A673 (cell line): ENCODE measurements at places on chromosomes 13 and 19. TPM values are rescaled to one million over a fixed set of nuclear protein-coding genes. Genes with fewer than 3 reads are reported as not detected.

The DPF1 gene
- 6.3 and 8.1 TPM in 2 replicates for total RNA-seq

The LGALS14 gene
- total RNA-seq = not detected in 2 replicates

The CBY2 gene
- total RNA-seq = not detected in 2 replicates

The ASF1B gene
- total RNA-seq = 50.0 and 54.6 TPM in 2 replicates

The PODNL1 gene
- total RNA-seq = not detected in 2 replicates

The ZNF730 gene
- total RNA-seq = 7.6 and 8.7 TPM in 2 replicates

The ATF5 gene
- total RNA-seq = 302 and 322 TPM in 2 replicates

The ONECUT3 gene
- not detected in 2 replicates for total RNA-seq

The MYADM gene
- 51.3 and 53.2 TPM in 2 replicates for total RNA-seq

The GET3 gene
- 91.7 and 92.6 TPM in 2 replicates for total RNA-seq

The SEMA6B gene
- 9.2 and 12.2 TPM in 2 replicates for total RNA-seq

GRCh38 chr19:3193256-3194105 lies 7.8 kb downstream of the NCLN start:
- no peak for DNase-seq

DNA sequence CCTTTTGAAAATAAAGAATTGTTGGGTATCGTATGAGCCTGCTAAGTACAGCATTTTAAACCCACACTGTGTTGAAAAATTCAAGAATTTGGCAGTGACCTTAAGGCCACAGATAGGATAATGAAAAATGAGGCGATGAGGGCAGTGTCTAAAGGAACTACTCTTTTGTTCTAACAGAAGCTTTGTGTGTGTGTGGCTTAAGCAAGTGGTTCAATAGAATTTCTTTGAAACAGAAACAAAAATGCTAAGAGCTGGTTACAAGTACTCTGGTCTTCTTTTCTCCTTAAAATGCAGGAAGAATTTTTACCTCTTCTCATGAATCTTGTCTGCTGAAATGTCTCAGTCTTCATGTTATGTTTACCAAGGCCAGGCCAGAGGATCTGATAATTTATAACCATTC lies 279.5 kb downstream of the ZNF536 start:
- no peak for DNase-seq

GRCh38 chr19:4567584-4568071 lies 8.1 kb upstream of the SEMA6B start:
- peak; percentile 61 for DNase-seq

DNA sequence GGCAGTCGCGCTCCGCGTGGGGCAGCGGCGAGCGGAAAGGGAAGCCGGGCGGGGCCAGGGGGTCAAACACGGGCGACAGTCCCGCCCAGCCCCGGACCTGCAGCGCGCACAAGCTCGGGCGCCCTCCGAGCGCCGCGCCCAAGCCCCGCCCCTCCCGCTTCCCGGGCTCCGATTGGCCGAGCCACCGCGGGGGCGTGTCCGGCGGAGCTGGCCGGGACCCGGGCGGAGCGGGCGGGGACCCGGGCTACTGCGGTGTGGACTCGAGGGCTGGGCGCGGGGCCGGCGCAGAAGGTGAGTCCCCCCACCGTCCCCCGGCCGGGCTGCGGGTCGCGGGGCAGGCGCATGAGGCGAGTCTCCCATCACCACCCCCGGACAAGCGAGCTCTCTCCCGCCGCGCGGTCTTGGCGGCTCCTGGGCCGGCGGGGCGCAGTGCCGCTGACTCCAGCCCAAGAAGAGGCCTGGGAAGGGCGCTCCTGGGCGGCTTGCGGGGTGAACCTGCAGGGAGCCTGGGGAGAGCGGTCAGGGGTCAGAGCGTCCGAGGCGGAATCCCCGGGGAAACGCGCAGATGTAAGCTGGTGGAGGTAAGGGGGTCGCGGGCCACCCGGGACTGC lies at the start of gene PLEKHF1:
Gene PLEKHF1, plus strand, starts transcription at position 247 of the 611 bp plus-strand sequence. CDS start 8,379 bp downstream, outside the sequence.
- peak; percentile 71 for DNase-seq

GRCh38 chr13:27918041-27918917 lies 1.5 kb upstream of the PDX1 start:
- DNase-seq = no peak

DNA sequence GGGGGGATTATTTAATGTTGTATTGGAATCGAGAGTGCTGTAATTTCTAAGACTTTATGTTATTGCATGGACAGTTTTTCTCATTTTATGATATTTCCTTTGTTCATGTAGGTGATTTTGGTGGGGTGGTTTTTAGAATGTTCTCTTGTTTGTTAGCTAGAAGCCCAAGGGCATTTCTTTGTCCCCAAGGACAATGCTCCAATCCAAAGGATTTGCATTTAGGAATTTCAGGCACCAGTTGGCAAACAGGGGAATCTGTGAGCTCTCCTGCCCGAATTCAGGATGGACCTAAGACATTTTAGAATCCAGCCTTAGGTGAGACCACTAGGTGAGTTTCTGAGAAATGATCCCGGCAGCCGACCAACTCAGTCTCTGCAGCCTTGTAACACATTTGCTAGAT lies 324.9 kb downstream of the KCNRG start:
- DNase-seq = no peak

- no peak for DNase-seq
These were observed 56.4 kb downstream of the CYSLTR2 start for GRCh38 chr13:48710160-48710559.

- DNase-seq = no peak
These were observed 249.2 kb downstream of the SHISA2 start for GRCh38 chr13:25802579-25802978.

DNA sequence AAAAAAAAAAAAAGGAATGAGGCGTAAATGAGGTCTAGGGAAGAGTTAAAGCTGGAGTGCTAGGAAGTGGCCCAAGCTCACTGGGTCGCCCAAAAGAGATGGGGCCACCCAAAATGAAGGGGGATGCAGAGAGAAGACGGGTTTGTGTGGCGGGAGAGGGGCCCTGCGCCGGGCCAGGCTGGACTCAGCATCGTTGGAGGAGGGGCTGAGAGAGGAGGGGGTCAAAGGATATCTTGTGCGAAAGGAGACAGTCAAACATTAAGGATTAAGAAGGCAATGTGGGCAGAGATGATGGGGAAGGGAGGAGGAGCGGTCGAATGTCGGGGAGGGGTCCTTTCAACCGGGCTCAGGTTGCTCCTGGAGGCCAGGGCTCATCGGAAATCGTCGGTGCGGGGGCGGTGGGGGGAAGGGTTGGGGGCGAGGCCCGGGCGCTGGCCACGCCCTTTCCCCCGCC lies 825 bp upstream of the CARM1 start:
- no peak for DNase-seq

GRCh38 chr19:2494084-2494446 lies 18.1 kb downstream of the GADD45B start:
- DNase-seq = peak; percentile 33

DNA sequence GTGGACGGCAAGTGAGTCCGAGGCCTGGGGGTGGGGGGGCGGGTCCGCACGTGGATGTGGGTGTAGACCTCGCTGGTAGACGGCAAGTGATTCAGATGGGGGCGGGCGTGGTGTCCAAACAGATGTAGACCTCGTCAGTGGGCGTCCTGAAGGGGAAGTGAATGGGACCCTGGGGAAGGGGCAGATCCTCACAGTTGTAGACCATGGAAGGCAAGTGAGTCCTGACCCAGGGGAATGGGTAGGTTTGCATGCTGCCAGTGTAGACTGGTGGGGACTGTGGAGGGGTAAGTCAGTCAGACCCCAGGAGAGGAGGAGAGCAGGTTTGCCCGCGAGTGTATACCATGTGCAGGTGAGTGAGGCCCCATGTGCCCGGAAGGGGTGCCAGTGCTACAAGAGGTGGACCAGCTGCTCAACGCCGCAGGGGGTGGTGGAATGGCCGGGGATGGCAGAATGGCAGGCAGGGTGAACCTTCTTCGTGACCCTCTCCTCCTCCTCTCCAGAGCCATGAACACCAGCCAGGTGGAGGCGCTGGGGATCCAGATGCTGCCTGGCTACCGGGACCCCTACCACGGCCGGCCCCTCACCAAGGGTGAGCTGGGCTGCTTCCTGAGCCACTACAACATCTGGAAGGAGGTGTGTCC lies 22.1 kb downstream of the COLGALT1 start:
- no peak for DNase-seq

DNA sequence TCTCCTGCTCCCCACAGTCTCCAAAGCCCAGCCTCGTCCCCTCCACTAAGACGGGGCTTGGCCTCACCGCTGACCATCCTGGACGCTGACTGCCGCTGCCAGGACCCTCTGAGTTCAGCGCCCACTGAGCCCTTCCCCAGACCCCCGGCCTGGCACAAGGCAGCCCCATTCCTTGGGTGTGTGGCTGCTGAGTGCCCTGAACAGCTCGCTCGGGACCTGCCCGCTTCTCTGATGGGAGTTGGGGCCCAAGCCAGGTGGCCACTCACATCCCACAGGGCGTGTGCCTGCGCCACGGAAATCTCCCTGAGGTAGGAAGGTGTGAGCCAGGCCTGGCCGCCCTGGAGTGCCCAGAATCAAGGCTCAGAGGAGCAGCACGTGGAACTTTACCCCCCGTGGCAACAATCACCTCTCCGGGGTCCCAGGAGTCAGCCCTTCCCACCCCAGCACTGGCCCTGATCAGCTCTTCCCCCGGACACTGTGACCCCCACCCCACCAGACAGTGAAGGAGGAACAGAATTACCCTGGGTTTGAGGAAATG lies 20.8 kb downstream of the C13orf46 start:
- DNase-seq = no peak

DNA sequence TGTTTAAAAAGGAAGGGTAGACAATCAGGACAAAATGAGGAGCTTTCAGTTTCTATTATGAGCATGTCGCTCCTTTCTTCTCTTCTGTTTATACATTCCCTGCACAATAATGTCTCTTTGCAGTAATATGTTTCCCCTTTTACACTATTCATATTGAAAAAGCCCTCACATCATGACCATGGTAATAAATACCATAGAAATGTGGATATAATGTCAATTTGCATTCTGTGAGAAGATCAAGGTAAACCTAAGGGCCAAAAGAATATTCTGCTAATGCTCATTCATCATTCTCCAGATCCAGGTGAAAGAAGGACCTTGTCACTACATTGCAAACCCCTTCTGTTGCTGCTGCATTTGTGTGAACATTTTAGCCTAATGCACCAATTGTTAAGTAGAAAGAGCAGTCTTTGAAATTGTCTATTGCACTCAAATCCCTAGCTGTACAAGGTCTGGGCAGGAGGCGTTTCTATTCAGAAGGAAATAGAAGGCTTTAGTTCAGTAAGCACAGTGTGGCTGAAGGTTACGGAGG lies 117.6 kb upstream of the SOX21 start:
- no peak for DNase-seq

- DNase-seq = no peak
These were observed 10.3 kb upstream of the LEUTX start for GRCh38 chr19:39768334-39768733.

- DNase-seq = no peak
These were observed 108.0 kb downstream of the KCTD15 start for GRCh38 chr19:33904681-33905080.

- no peak for DNase-seq
These were observed 1.5 kb downstream of the CEBPA start for GRCh38 chr19:33300894-33301143.

GRCh38 chr19:32873247-32873959 lies 3.8 kb upstream of the SLC7A9 start:
- DNase-seq = no peak

GRCh38 chr13:30743319-30744055 lies 8.1 kb downstream of the ALOX5AP start:
- DNase-seq = no peak

GRCh38 chr13:37656247-37656940 lies 57.8 kb upstream of the POSTN start:
- peak; percentile 37 for DNase-seq

- DNase-seq = no peak
These were observed 10.2 kb downstream of the TRAPPC5 start for GRCh38 chr19:7690779-7691258.

GRCh38 chr13:29676535-29676934 lies 81.0 kb upstream of the SLC7A1 start:
- no peak for DNase-seq

DNA sequence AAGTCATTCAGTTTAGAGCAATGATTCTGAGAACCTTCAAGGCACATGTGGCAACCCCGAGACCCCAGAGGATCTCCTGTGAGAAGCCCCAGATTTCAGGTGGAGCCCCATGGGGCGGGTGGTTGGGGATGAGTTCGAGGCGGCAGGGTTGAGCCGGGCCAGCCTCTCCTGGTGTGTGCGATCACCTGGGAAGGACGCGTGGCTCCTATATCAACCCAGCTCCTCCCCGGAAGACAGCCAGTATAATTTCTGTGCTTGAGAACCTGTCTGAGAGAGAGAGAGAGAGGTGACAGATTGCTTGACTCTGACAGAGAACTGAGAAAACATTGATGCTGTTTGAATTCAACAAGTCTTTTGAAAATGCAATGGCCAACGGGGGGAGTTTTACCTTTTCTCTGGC lies 89.0 kb downstream of the TEX29 start:
- DNase-seq = no peak

DNA sequence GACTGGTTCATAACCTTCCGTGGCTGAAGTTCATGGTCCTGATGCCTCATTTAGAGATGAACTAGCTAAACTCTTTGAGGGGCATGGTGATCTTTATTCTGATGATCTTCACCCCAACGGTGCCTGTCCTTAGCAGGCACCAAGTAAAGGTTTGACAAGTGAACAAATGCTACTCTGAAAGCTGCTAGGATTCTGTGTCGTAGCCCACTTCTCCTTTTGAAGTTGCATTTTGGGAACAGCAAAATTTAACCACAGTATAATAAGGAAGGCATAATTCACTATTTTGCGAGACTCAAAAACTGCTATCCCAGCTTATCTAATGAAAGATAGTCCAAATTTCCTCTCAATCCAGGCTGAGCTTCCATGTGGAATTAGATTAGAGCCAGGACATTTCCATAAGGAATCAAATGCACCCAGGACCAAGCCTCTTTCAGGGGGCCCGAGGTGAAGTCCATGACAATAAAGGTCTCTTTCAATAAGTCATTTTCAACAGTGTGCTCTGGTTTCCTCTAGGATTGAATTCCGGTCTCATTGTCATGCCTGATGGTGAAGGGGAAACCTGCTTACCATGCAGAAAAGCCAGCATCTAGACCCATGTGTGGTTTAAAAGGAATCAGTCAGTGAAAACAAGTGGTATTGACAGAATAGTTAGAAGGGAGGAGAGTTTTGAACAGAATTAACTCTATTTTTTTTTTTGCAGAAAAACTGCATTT lies 23.1 kb downstream of the SIAH3 start:
- no peak for DNase-seq

DNA sequence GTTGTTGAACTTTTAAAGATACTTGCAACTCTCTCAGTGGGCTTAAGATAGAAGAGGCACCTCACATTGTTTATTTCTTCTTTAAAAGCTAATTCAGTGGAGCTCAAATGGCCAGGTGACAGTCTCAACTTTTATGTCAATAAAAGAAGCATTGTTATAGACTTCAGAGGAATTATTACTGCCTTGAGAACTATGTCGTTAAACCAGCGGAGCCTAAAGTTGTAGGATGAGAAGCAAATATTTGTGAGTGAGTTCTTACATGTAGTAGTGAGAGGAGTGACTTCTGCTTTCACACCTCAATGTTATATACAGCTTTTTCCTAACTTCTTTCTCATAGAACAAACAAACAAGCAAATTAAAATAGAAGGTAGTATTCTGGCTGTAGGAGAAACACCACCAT lies 31.2 kb upstream of the DGKH start:
- no peak for DNase-seq

- no peak for DNase-seq
These were observed 379.1 kb downstream of the SUCLA2 start for GRCh38 chr13:47621931-47622330.

- no peak for DNase-seq
These were observed 17.7 kb downstream of the POLRMT start for GRCh38 chr19:615619-616018.

GRCh38 chr13:73189362-73189761 lies 130.6 kb downstream of the KLF5 start:
- no peak for DNase-seq
